ENCODE measurements at places on chromosomes 4 and X.

DNA sequence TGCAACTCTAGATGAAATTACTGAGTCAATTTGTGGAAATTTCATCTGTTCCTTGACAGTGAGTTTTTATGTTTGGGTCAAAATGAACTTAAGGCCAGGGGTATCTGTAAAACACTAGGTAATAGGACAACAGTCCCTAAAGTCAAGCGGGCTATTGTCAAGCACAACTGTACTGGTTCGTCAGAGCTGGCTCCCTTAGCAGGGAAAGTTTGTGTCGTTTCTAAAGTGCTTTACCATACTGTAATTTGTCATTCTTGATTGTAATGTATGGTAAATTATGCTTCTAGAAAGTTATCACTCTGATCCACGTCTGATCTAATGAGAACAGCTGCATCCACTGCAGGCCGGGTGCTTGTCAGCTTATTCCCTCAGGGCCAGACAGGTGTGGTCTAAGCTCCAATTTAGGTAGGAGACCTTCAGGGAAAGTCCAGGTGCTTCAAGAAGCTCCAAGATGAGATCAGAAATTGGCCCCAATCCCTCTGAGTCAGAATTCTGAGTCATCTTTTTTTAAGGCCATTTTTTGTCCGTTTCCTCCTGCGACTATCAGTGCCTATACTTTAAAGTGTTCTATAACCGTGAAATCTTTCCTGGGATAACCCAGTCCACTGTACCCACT lies 92.2 kb downstream of the PALLD start:
- no peak for DNase-seq

- DNase-seq, result peak; percentile 88
Measured at GRCh38 chr4:1683736-1684505, at the start of gene FAM53A. FAM53A (minus strand) TSS chr4:1684313; CDS start chr4:1668741, 15,572 bp downstream.

- peak; percentile 46 for DNase-seq
Measured at GRCh38 chrX:47384502-47384901, 14.1 kb downstream of the ZNF157 start.

DNA sequence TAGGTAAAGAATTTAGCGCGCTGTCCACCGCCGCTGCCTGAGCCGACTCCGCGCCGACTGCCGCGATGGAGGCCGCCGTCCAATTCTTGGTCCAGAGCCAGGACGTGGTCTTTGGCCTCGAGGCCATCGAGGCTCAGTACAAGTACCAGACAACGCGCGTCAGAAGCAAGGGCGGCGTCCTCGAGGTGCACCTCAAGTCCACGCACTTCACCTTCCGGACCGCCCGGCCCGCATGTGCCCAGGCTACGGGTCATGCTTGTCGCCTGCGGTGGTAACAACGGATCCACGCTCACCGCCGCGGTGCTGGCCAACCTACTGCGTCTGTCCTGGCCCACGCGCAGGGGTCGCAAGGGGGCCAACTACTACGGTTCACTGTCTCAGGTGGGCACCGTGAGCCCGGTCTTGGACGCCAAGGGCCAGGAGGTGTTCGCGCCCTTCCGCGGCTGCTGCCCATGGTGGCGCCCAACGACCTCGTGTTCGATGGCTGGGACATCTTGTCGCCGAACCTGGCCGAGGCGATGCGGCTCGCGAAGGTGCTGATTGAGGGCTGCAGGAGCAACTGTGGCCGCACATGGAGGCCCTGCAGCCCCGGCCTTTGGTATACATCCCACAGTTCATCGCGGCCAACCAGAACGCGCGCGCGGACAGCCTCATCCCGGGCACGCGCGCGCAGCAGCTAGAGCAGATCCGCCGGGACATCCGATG lies 128.0 kb downstream of the ANAPC4 start:
- DNase-seq, result no peak

DNA sequence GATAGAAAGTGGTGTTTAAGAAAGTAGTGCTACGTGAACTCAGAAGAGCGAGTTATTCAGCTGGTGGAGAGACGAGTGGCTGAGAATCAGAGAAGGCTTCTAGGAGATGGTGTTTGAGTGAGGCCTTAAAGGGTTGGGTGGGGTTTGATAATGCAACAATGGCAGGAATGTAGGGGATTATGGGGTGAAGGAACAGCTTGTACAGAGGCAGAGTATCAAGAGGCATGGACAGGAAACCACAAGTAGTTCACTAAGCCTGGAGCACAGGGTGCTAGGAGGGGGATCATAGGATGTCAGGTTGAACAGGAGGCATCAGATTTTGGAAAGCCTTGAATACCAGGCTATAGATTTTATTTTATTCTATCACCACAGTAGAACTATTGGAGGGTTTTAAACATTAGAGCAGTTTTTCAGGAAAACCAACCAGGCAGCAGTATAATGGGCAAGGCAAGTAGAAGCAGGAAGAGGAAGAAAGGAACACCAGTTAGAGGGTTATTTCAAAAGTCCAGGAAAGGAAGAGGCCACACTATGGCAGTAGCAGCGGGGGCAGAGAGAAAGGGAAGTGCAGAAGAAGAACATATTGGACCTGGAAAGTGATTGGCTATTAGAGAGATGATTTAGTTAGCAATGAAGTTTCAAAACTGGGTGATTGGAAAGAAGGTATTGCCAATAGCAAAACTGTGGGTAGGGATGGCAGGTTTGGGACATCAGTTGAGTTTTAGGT lies 99.2 kb downstream of the DOCK11 start:
- DNase-seq, result no peak

DNA sequence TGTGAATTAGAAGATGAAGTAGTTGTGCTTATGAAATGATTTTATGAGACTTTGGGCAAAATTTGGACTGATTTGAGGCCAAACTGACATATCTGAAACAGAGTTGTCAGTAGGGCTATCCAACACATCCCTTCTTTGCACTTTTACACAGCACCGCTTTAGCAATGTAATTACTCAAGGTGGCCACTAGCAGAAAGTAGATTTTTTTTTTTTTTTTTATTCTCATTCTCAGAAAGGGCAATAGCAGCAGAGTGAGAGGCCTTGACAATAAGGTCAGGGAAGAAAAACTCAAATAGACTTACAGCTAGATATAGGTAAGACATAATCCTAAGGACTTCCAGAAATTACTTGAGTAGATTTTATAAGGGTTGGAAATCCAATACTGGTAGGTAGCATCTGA lies 414.3 kb downstream of the NAP1L3 start:
- no peak for DNase-seq

DNA sequence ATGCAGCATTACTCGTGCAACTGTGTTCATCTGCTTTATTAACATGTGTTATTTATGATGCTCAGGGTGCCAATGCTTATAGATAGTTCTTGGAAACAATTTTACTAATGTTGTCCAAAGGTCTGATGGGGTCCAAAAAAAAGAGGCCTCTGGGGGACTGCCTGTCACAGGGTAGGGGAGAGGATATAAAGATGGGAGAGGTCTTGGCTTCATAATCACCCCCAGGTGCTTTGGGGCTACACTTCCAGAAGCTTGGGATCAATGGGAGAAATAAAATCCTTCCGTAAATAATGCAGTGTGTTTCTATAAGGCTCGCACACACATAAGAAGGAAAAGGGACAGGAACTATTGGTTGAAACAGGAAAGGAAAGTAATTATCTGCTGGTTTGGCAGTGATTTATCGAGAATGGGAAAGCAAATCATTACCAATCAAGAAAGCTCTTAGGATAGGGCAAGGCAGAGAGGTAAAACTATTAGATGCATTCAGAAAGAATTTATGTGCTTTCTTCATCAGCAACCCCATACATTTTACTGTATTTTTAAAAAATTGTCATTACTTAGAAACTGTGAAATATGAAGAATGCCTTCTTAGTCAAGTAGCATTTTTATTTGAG lies 571.3 kb downstream of the PACRGL start:
- DNase-seq, result no peak

- no peak for DNase-seq
Measured at GRCh38 chr4:148542922-148543623, 100.9 kb upstream of the NR3C2 start.

Data from stimulated activated CD4-positive, alpha-beta T cell treated with anti-CD3 and anti-CD28 coated beads, Interleukin-12 subunit alpha, Interleukin-12 subunit beta, amount 100 ng/mL, for 24 hours (primary cell).